ENCODE measurements at places on chromosomes 13 and 19. TPM values are rescaled to one million over a fixed set of nuclear protein-coding genes. Genes with fewer than 3 reads are reported as not detected.

SLC25A15 gene
- 9.0 TPM for total RNA-seq

CYP2A6 gene
- not detected for total RNA-seq

SLAIN1 gene
- total RNA-seq: 7.4 TPM

KLK2 gene
- not detected for total RNA-seq

HSPH1 gene
- total RNA-seq: 64.7 TPM

FCAR gene
- 8.4 TPM for total RNA-seq

ZNF382 gene
- total RNA-seq: 9.3 TPM
